ENCODE measurements at places on chromosomes 3 and 15.

DNA sequence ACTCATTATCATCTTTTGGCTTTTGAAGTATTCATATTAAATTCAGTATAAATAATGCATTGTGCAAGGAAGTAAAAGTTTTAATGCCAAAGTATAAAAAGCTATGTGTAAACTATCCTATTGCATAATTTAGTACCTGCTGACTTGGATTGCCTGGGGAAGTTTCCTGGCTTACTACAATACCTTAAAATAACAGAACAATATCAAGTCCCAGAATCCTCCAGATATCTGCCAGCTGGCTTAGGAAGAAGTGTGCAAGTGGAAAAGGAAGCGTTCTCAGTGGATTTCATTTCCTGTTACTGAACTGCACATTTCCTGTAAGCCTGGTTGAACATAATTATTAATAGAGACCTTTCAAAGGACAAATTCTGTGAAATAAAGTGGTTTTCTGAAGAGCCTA is 236.7 kb downstream of the ADAMTSL3 start:
- DNase-seq: no peak

DNA sequence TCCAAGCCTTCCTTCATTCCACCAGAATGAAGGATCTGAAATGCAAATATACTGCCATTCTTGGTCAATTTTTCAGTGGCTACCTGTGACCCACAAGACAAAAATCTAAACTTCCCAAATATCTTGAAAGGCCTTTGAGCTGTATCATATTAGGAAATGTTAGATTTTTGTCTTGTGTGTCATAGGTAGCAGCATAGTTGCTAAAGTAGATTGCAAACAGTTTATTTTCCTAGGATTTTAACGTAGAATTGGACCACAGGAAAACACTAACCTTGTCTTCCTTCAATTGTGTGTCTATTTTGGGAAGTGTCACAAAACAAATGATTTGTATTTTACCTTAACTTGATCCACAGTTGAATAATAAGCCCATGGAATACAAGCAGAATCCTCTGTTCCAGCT is 42.4 kb downstream of the CP start:
- no peak for DNase-seq

DNA sequence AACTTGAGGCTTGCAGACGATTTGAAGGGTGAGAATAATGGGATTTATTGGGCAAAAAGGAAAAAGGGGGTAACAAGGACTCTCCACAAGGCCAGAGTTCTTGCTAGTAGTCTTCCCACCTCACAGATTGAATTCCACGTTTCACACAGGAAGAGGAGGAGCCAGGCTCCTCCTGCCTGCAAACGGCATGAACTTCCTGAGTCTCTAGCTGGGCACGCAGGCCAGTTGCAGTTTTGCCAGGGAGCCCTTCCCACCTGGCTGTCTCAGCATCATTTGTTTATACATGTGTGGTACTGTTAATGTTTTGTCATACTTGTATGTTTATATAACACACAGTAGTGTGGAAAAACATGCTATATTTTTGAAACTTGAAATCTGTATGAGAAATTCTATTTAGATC is 155.0 kb downstream of the NLGN1 start:
- no peak for DNase-seq

DNA sequence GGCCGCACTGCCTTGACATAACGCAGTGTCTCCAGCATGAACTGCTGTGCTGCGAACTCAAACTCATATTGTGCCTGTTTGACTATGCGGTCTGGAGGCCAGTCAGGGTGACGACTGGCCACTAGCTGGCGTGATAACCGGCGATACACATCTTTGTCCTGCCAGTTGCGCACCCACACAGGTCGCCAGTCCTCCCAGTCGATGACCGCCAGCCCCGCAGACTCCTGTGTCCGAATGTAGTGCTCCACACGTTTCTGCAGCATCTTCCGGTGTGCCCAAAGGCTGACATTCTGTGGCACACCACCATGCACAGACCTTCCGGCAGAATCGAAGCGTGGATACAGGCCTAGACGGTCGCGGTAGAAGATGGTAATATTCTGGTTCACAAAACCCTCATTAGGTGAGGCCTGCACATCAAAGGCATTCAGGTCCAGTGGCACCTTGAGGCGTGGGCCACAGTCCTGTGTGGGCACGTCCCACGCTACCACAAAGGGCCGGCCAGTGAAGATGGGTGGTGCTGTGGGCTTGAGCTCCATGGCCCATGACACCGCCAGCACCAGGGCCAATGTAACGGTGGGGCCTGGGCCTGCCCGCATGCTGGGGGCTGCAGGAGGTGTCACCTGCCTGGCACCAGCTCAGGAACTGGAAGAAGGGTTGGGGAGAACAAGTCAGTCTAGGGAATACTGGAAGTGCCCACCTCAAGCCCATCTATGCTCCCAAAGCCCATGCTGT is 2.5 kb downstream of the HYAL2 start:
- DNase-seq: peak; percentile 60

- no peak for DNase-seq
Observed at GRCh38 chr3:32758375-32758753, 59.4 kb upstream of the TRIM71 start.

GRCh38 chr15:79349525-79349924 is 38.6 kb downstream of the TMED3 start:
- DNase-seq: no peak

- no peak for DNase-seq
Observed at GRCh38 chr15:44029940-44030568, 165.0 kb downstream of the FRMD5 start.

- DNase-seq: no peak
Observed at GRCh38 chr15:93185796-93186195, 96.8 kb upstream of the RGMA start.
